ENCODE measurements at places on chromosomes 1 and 21.

GRCh38 chr1:169493251-169493650, 7.5 kb upstream of the SLC19A2 start:
- DNase-seq = no peak

DNA sequence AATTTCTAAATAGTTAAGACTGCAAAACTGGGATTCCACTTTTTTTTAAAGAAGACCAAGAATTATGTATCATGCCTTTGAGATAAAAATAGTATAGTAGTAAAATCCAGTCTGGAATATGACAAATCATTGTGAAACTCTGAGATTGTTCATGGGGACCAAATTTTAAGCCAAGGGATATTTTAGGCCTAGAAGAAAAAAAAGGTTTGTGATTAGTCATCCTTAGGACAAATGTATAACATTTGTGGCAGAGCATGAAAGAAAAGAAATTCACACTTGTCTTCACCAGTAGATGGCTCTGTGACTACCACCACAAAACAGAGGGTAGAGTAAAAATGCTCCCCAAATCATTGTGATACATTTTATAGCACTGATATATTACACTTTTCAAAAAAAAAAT, 226.1 kb downstream of the KCTD3 start:
- DNase-seq = no peak

- DNase-seq = no peak
Observed at GRCh38 chr1:181817091-181817490, 244.4 kb downstream of the ZNF648 start.

DNA sequence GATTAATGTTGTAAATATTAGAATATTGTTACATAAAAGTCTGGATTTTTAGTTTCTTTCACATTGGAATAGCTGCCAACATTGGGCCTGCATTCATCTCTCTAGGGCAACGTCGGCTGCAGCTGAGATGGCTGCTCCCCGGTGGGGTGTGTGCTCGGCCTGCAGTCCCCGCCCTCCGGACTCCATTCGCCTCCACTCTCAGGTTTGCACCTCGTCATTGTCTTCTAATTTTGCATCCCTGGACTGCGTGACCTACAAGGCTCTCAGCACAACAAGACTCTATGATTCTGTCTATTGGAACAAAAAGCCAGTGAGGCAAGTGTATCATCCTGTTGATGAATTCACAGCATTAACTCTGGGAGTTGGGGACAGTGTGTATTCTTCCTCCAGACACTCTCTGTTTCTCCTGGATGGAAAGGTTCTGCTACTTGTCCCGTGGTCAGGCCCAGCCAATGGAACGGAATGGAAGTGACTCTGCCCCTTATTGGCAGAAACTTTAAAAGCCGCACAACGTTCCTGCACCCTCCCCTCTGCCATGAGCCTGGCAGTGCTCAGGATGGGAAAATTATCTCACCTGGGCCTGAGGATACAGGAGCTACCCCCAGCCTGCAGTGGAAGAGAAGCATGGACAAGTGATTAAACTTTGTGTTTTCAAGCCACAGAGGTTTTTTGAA, 105.0 kb upstream of the SAMD11 start:
- DNase-seq = no peak

Measured in activated naive CD4-positive, alpha-beta T cell treated with Interleukin-2 at 50 U/mL for 16 hours (primary cell).